ENCODE measurements at places on chromosomes 4 and X.

GRCh38 chr4:99190336-99190735, 28.7 kb downstream of the ADH6 start:
- no peak for DNase-seq

DNA sequence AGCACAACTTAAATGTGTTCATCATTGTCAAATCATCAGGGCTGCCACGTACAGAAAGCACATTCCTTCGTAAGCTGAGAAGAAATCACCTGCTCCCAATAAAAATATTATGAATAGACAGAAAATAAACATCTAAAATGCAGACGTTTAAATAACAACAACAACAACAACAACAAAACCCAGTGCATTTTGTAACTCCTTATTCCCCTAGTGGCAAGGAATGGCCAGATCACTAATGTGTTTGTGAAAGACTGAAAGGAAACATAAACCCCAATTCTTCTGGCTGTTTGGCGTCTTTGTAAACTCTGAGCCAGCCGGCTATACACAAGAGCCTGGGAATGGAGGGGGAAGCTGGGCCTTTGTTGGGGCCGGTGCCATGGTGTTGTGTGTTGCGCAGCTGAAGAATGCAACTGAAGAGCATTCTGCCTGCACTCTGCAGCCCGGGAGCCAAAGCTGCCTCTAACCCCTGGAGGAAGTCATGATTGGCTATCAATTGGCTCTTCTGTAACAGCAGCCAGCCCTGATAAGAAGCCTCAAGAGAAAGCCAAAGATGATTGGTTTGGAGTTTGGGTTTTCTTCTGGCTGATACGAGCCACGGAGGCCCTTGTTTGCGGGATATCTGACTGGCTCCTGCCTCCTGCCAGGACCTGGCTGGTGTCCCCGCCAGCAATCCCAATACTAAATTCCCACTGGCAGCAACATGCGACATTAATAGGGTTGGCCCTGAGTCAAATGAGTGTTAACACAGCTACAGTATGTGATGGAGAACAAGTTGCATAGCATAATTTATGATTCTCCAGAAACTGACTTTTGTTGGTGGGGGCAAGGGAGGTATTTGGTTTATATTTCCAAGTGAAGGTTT, 89.7 kb upstream of the TFDP3 start:
- DNase-seq, result no peak

DNA sequence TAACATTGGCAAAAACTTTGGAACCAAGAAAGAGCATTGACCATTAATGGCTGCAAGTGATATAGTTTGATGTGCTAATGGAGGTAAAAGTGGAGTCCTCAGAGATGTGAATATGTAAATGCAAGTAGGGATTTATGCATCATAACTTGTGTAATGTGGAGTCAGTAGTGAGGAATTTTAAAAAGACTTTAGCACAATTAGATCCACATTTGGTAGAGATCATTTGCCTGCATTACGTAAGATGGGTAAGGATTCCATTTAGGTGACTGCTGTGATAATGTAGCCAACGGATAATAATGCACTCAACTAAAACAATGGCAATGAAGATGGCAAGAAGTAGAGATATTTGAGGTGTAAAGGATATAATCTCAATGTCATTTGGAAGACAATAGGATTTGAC, 1128.4 kb downstream of the ADGRL3 start:
- no peak for DNase-seq

GRCh38 chr4:98786866-98787265, 128.5 kb upstream of the TSPAN5 start:
- DNase-seq, result no peak

- no peak for DNase-seq
These were observed 90.2 kb downstream of the ARHGAP10 start for GRCh38 chr4:147822128-147822527.

GRCh38 chr4:143502231-143502630, 11.3 kb upstream of the SMARCA5 start:
- no peak for DNase-seq

DNA sequence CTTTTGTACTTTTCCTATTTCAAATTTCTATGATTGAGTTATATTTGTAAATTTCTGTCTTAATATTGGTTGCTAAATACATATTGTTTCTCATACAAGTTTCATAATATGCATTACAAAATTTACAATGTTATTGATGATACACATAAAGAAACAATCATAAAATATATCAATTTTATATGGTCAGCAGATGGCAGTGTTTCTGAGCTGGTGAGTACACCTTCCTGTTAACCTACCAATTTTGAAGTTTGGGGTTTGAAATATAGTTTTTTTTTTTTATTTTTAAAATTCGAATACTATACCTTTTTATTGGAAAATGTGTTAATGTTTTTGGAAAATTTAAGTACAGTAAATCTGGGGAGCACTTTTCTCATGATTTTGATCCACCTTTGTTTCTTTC, 1953.1 kb upstream of the ADGRL3 start:
- DNase-seq, result no peak

- DNase-seq, result no peak
These were observed 55.8 kb downstream of the BCOR start for GRCh38 chrX:40041915-40042314.

GRCh38 chrX:20414066-20414465, 147.4 kb upstream of the RPS6KA3 start:
- no peak for DNase-seq
